ENCODE measurements at places on chromosomes 7 and 10.

DNA sequence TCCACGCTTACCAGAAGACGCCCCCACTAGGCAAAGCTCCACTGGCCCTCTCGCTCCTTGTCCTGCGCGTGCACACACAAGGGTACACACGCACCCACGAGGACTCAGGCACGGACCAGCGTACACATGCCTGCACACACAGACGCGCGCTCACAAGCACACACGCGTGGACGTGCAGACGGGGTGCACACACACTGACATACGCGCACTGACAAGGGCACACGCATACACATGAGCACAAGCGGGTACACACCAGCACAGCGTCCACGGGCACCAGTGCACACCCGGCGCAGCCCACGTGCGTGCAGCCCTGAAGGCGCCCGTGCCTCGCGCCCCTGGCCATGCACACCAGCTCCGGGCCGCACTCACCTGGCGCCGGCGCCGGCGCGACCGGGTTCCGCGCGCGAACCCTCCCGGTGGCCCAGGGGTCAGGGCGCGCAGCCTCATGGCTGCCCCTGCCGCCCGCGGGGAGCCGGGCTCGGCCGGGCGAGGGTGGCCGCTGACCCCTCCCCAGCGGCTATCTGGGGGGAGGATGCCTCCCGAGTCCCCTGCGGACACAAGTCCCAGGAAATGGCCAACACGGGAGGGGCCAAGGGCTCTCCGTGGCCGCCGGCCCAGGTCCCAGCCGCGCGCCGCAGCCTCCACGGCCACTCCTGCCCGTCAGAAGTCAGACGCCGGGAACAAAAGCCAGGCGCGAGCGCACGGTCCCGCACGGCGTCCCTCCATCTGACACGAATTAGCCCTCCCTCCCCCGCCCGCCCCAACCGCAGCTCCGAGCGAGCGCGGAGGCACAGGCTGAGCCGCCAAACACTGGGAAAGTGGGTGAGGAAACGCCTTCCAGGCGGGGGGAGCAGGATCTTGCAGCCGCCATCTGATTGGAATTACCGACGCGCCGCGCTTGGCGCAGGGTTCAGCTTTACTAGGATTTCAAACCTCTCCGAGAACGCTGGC, 45.0 kb downstream of the TNS3 start:
- DNase-seq: no peak

DNA sequence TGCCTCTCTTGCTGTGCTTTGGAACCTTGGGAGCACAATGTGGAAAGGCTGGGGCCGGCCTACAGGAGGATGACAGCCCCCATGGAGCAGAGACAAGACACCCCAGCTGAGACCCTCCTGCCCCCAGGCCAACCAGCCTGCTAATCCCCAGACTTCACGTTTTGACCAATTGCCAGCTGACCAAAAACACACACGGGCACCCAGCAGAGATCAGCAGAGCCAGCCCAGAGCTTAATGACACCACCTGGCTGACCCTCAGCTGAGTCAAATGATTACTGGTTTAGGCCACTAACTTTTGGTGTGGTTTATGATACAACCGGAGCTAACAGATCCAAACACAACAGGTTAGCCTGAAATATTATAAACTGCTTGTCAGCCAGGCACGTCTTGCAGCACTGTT, 111.2 kb upstream of the KIF5B start:
- no peak for DNase-seq

GRCh38 chr10:94123258-94123995, 129.7 kb downstream of the PLCE1 start:
- no peak for DNase-seq

- DNase-seq: no peak
These were observed 190.0 kb downstream of the FAM107B start for GRCh38 chr10:14584661-14585060.

GRCh38 chr10:128013626-128014025, 106.7 kb downstream of the PTPRE start:
- DNase-seq: no peak

- DNase-seq: no peak
These were observed 27.1 kb downstream of the COPG2 start for GRCh38 chr7:130641497-130641896.

- no peak for DNase-seq
These were observed 17.9 kb upstream of the SUV39H2 start for GRCh38 chr10:14860791-14861190.

DNA sequence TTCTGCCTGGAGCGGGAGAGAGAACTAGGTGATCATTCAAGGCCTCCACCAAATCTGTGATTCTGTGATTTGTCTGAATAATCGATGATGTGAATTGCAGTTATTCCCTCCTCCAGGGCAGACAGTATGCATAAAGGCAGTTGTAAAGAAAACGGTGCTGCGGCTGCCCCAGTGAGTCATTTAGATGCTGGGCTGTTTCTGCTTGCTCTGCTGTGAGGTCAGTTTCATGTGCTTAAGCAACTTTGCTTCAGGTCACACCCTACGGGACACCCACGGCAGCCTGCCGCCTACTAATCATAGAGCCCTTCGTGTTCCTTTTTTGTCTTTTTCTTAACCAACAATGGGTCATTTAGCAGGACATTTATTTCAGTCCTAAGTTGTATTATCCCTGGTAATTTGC, 158.1 kb upstream of the PITRM1 start:
- DNase-seq: no peak

DNA sequence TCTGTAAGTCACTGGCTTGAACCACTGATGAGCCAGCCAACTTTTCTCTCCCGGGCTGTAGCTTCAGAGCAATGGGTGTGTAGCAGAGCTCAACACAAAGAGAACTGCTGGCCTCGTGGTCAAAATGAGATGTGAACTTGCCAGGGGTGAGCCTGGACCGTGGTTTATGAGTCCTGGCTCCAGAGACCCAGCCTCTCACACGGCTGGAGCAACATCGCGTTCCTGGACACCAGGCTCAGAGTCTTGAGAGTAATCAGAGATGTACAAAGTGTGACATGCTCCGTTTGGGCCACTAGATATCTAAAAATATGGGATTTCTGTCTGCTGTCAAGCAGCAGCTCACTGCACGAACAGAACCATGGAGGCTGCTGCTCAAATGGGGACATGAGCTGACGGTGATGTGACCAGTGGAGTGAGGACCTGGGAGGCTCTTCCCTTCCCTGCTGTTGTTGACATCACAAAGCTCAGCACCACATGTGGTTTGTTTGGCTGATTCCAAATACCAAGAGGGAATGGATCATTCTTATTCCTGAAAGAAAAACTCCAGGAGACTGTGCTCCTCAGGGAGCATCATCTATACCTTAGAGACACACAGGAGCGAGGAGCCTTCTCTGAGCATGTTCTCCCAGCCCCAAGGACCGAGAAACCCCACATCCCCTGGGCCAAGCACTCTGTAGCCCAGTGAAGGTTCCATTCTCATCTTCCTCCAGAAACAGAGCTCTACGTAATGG, 9.2 kb upstream of the SVIL start:
- DNase-seq: no peak

- no peak for DNase-seq
These were observed 89.0 kb downstream of the ST8SIA6 start for GRCh38 chr10:17365402-17365801.

GRCh38 chr7:152176797-152177196, 151.3 kb downstream of the GALNT11 start:
- DNase-seq: no peak

DNA sequence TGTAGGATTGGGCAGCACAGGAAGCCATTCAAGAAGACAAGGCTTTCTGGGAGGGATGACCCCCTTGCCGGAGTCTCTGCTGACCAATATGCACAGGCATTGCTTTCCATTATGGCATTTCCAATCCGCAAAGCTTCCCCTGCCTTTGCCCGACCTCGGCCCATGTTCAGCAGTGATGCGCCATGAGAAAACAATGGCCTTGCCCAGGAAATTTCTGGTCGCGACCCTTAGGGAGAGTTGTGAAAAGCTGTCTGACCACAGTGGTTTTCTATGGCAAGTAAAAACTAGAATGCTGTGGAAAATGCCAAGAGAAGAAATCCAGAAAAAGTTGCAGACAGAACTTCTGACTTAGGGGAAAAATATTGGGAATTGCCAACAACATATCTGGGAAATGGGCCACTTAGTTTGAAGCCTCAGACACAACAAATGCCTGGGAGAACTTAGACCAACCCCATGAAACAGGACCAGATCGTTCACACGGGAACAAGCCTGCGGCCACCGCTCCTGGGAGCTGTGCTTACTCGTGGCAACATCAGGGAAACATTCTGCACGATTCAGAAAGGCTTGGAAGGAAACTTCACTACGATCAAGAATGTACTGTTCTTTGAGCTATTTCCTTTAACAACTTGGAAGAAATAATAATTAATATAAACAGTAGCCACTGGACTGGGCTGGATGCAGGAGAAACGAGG, 512.4 kb downstream of the TNS3 start:
- no peak for DNase-seq

DNA sequence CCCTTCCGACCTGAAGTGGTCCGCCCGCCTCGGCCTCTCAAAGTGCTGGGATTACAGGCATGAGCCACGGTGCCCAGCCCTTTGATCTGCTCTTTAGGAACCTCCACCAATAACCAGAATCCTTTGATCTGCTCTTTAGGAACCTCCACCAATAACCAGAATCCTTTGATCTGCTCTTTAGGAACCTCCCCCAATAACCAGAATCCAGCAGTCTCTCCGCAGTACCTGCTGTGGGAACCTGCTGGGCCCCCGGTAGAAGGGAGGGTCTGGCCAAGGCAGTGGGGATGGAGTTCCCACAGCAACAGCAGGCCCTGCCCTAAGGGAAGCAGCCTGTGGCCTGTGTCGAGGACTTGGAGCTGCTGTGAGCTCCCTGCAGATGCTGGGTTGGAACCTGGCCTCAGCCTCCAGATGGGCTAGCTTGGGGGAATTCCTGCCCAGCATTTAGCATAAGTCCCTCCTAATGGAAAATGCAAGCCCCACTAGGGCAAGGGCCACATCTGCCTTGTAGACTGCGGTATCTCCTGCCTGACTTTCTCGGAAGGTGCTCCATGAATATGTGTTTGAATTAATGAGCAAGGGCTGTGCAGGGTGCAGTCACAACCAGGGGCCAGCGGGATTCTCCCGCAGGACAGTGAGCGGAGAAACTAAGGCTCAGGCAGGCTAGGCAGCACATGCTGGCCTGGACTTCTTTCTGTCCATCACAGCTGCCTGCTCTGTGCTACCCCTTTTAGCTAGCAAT, 165.8 kb downstream of the UBE2H start:
- no peak for DNase-seq

Measured in activated naive CD8-positive, alpha-beta T cell treated with anti-CD3 and anti-CD28 coated beads, Interleukin-2, amount 10 ng/mL, durations not matched to agents 7 days and 5 days (primary cell).